ENCODE measurements at places on chromosomes 6 and 20.

- DNase-seq: no peak
These were observed 98.7 kb downstream of the ANKRD60 start for GRCh38 chr20:58129721-58130151.

DNA sequence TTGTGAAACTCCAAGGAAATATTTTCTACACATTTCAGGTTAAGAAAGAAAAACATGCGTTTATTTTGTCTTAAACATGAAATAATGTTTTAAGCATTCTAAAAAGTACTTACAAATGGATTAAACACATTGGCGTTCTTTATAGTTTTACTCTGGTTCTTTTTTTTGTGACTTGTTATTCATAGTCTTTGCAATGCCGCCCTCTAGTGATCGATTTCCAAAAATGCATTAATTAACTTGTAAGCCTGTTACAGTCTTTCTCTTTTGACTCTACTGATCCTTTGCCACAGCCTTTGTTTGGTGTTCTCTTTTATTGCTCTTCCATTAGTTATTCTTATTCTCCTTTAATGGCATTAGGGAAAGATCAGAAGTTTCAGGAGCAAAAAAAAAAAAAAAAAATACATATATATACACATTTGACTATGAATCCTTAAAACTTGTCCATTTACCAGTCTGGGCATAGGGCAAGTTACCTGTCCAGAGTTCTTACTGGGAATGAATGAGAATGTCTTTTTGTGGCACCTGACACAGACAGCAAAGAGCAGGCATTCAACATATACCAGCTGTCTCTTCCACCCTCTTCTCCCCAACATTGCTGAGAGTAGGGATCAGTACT, 59.9 kb downstream of the MACROD2 start:
- peak; percentile 44 for DNase-seq

DNA sequence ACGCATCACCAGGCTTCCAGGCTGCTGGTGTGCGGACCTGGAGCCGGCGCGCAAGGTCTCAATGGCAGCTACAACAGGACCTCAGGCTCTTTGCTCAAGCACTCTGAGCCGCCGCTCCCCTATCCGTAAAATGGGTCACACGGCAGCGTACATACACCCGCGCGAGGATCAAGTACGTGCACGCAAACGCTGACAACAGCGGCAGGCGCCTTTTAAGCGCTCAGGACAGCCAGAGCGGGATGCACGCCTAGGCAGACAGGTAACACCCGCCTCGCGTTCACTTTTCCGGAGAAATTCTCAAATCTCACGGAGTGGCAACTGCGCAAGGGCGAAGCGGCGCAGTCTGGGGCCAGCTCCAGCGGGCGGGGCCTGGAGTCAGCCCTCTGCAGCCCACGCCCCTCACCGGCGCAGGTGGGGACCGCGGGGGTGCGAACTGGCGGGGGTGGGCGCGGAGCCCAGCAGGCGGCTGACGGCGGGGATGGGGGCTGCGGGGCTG, 535 bp downstream of the EXOC2 start:
- peak; percentile 47 for DNase-seq

GRCh38 chr6:39553029-39553428, 172.2 kb downstream of the KIF6 start:
- DNase-seq: no peak

GRCh38 chr6:17653198-17653882, 53.2 kb downstream of the FAM8A1 start:
- DNase-seq: no peak

DNA sequence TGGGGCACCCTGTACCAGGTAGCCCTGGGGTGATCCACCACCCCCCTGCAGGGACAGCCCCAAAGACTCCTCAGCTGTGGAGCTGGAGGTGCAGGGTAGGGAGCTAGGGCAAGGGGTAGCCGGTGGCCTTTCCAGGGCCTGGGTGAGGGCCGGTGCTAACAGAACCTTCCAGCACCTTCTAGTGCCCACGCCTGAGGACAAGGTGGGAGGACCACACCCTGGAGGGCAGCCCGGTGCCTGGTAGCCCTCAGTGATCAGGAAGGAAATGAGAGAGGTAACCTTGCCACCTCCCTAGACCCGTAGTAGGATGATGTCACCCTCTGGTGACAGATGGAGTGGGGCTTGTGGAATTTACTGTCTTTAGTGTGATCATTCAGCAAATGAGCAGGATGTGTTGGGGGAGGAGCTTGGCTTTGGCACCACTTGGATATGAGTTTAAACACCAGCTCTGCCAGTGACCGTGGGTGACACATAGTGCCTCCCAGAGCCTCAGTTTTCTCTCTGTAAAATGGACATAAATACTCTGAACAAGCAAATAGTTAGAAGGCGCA, 187.7 kb downstream of the NFATC2 start:
- DNase-seq: no peak

- DNase-seq: no peak
These were observed 331.2 kb downstream of the QKI start for GRCh38 chr6:163745536-163746400.

DNA sequence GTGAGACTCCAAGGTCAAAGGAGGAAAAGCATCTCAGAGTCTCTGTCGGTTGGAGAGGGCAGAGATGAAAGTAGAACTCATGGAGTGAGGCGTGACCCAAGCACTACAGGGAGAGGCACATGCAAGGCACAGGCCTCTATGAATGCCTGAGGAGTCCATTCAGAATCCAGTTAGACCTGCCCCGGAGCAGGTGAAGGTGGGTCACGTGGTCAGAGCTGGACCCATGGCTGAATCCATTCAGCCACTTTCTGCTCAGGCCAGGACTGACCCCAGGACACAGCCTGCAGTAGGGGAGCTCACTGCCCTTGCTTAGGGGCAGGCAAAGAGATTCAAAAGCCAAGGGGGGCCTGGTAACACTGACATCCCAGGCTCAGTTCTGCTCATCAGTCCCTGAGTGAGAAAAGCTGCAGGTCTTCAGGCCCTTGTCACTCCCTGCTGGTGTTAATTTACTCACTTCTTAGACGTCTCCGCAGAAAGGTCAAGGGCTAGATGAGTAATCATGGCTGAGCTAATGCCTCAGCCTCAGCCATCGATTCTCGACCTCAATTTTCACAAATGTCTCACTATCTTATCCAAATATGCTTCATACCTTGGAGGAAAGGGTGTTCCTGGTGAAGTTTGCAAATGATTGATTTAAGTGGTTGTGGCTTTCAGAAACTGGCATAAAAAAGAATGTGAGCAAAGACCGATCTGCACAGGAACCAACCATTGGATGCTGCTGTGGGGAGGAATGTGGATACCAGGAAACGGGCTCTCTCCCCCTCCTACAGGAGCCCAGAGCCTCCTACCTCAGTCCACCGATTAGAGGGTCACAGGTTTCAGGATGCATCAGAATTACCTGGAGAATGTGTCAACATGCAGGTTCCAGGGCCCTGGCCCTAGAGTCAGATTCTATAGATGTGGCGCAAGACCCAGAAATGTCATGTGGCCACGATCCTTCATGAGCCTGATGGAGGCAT, 584.4 kb downstream of the PTPRT start:
- DNase-seq: no peak

DNA sequence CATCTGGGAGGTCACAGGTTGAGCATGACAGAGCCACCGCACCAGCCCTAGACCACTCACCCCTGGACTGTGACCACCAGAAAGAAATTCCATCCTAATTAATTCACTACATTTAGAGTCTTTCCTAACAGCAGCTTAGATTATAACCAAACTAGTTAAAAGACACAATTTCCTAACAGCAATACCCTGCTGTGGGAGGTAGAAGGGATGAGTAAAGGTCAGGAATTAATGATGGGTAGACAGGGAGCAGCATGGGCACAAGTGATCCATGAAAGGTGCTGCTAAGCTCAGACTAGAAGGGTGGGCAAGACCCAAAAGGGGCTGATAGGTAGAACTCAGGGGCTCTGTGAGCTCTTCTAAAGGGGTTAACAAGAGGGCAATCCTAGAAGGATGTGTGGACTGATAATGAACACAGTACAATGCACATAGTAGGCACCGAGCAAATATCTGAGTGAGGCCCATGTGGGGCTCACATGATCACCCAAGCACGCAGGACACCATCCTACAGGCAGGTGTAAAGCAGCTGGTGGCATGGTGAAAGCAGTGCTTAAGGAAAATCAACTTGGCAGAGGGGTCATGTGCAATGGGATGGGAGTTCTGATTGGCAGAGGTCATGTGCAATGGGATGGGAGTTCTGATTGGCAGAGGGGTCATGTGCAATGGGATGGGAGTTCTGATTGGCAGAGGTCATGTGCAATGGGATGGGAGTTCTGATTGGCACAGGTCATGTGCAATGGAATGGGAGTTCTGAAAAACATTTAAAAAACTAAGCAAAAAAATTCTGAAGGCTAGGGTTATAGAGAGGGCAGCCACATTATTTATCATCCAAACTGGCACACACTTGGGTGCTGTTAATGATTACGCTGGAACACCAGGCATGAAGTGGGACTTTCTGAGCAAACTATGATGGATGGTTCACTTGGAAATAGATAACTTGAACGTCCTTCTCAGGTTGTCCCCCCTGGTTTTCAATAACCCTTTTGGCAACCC, 188.2 kb upstream of the FOXQ1 start:
- no peak for DNase-seq

- peak; percentile 68 for DNase-seq
These were observed 50.5 kb downstream of the EBF4 start for GRCh38 chr20:2742934-2743559.

GRCh38 chr6:54768494-54768893, 78.1 kb upstream of the FAM83B start:
- DNase-seq: peak; percentile 15

- no peak for DNase-seq
These were observed 270.2 kb upstream of the SLC35B3 start for GRCh38 chr6:8705435-8706020.

- no peak for DNase-seq
These were observed 205.3 kb downstream of the THBS2 start for GRCh38 chr6:169048185-169048864.

- no peak for DNase-seq
These were observed 502.4 kb downstream of the LMBRD1 start for GRCh38 chr6:69294407-69294806.

DNA sequence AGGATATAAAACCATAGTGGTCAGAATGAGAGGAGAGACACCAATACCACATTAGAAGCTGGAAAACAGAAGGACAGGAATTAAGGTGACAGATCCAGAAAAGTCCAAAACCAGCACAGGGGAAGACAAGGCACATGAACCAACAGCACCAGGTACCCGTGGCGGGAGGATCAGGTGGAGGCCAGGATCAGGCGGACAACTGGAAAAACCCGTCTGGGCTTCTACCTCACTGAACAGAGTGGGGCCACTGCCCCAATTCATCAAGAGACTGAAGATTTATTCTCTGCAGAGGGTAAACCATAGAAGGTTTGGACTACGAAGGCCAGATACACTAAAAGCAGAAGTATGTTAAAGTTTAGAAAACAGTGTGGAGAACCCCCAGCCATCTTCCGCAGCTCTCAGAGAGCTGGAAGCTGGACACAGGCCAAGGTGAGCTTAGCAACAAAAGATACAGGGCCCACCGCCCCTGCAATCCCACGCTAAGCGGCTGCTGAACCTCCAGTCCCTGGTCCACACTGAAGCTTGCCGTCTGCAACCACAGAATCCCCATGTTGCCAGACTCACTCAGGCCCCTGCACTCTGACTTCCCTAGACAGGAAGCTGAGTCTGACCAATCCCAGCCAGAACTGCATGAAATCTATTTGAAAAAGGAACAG, 29.9 kb downstream of the ABHD12 start:
- no peak for DNase-seq

- no peak for DNase-seq
These were observed 443.4 kb upstream of the CDH4 start for GRCh38 chr20:60808701-60809100.

GRCh38 chr6:151389618-151390275, 1.6 kb downstream of the ZBTB2 start:
- peak; percentile 91 for DNase-seq

DNA sequence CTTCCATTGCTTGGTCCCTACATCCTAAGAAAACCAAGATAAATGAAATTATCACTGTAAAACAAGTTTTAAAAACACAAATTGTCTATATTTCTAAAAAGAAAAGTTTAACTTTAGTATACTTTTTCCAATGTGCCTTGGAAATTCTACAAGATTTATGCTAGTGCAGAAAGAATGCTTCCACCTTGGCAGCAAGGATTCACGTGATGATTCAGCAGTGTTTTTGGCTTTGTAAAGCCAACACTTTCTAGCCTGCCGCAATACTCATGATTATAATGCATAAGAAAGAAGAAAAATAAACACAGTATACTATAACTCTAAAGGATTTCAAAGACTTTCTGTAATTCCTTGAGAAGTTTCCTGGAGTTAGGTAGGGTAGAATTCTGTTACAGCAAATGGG, 442.7 kb downstream of the TENT5A start:
- no peak for DNase-seq

DNA sequence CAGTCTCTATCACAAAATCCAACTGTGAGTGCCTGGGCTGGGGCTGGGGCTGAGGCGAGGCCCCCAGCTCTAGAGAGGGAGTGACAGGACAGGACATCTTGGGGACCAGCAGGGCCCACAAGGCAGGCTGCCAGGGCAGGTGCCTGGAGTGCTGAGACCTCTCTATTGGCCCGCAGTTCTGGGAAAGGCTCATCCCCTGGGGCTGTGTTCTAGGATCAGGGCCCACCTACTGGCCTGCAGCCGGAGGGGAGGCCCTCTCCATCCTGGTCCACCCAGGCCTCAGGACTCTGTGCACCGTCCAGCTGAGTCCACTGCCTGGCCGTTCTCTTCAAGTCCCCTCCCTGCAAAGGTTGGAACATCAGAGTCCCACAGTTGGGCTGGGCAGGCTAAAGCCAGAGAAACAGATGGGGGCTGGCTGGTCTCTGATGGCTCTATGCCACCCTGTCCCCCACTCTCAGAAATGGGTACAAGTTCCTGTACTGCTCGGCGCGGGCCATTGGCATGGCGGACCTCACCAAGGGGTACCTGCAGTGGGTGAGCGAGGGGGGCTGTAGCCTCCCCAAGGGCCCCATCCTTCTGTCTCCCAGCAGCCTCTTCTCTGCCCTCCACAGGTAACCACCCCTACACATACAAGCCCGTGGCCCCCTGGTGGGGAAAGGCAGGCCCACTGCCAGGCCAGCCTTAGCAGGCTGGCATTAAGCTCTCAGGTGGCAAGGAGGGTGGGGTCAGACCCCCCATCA, 9.0 kb downstream of the EMILIN3 start:
- DNase-seq: no peak

DNA sequence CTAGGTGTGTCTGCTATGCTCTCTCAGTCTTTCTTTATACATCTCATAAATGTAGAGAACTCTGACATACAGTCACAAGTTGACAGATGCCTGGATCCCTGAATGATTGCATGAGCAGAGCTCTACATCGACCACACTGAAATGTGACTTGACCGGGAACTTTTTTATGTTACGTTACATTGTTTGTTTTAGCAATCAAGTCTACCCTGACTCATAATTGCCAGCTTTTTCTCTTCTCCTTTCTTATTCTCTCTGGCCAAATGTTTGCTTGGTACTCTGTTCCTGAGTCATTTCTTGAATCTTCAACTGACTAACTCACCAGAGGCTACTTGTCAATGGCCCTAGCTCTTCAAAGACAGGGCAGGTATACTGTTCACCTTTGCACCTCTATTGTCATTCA, 213.6 kb upstream of the DTNBP1 start:
- DNase-seq: no peak

DNA sequence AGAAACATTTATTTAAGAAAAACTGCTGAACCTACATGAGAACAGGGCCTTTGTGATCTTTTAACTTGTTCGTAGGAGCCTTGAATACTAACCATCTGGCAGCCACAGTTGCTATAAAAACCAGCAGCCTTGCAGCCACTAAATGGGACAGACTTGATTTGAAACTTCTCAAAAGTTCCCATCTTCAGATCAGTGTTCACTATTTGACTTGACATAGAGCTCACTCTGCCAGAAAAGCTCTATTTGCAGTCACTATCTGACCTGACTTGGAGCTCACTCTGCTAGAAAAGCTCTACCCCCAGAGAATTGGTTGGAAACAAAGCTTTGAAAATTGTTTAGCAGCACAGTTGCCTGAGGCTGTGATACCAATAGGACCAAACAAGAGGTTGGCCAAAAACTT, 119.3 kb upstream of the F13A1 start:
- no peak for DNase-seq

All from NCI-H1417 (cell line).